NCI-H69 (cell line): ENCODE measurements at places on chromosomes 13 and 19.

GRCh38 chr13:46895381-46895780 is 1.5 kb downstream of the HTR2A start:
- DNase-seq, result no peak

- DNase-seq, result no peak
These were observed 1.1 kb upstream of the MPND start for GRCh38 chr19:4342314-4342614.

- DNase-seq, result no peak
These were observed 12.9 kb downstream of the SAE1 start for GRCh38 chr19:47143322-47144073.

DNA sequence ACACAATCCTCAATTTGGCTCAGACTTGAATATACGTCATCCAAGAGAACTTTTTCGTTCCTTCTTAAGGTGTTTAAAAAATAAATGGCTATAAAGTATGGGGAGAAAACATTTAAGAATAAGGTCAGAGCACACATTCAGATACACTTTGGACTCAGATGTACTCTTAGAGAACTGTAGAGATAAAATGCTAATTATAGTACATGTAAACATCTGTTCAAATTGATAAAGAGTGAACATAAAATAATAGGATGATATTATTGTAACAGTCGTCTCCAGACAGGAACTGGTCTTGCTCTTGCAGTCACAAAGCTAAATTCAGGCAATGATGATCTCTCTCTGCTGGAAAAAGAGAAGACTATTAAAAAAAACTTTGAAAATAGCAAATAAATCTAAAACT is 91.4 kb downstream of the RBM26 start:
- no peak for DNase-seq

DNA sequence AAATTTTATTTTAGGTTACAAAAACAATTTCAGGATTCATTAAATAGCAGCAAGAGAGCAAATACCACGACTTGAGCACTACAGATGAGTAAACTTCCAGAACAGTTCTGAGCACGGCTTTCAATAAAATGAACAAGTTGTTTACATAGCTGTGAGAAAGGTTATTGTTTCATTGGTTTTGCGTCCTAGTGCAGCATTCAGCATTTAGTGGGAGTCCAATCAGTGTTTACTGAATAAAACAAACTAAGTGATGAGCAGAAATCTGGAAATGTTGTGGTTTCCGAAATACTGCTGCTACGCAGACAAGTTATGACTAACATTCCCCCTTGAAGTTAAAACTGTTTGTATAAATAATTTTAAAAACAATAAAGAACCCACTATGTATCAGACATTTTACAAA is 251.5 kb upstream of the STARD13 start:
- DNase-seq, result no peak

DNA sequence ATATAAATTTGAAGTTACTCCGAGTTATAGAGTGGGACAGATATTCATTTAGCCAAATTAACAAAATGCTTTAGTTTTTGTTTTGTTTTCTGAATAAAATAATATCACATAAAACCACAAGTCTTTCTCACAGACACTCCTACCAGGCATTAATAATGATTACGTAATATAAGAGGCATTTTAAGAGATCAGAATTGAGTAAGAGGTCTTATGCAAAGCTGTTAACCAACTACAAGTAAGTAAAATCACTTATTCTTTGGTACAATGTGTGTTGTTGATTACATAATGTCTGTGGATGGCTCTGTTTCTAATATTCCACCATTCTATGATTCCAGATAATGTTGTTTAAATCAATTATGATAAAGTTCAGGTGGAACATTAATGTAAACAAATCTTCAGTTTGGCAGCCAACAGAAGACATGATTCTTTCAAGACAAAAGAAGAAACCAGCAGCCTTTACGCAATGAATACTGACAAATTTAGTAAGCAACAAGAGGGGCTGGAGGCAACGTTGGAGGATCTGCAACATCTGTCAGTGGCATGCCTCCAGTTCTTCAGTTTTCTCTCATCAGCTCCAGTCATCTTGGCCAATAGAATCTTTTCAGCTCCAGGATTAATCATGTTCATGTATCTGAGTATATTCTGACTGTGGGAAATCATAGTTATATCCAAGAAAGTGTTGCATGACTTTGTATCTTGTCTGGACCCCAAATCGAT is 403.8 kb downstream of the SLITRK5 start:
- no peak for DNase-seq

DNA sequence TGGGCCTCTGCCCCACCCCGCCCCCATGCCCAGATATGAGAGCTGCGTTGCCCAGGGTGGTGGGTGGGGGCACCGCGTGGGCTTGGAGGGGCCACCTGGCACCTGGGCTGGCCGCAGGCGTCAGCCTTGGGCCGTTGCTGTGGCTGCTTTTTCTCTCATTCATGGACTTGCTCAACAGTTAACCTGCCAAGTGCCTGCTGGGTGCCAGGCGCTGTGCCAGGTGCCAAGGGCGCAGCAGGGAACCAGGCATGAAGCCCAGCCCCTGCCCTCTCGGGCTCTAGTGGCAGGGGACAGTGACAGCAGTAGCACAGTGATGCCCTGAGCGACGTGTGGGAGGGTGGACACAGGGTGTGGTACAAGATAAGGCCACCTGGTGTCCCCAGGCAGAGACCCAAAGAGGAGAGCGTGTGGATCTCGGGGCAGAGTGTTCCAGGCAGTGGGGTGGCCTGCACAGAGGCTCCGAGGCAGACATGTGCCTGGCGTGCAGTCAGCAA is 28.1 kb downstream of the DHX34 start:
- peak; percentile 89 for DNase-seq

DNA sequence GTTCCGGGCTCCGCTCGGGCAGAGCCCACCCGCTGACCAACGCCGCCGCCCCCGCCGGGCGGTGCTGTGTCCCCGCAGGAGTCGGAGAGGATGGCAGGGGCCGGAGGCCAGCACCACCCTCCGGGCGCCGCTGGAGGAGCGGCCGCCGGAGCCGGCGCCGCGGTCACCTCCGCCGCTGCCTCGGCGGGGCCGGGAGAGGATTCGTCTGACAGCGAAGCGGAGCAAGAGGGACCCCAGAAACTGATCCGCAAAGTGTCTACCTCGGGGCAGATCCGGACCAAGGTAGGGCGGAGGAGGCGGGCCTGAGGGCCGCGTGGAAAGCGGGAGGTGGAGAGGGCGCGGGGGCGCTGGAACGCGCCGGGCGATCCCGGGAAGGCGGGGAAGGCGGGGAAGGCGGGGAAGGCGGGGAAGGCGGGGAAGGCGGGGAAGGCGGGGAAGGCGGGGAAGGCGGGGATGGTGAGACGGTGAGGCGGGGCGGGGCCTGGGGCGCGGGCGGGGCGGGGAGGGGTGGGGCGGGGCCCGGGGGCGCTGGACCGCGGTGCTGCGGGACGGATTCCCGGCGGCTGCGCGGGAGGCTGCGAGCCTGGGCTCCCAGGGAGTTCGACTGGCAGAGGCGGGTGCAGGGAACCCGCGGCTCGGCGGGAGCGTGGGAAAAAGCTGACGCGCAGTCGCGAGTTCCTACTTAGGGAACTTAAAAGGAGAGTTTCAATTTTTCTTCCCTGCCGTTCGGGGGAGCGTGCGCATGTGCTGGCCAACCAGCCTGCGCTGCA is 421 bp downstream of the DGKH start:
- peak; percentile 87 for DNase-seq

GRCh38 chr13:34591900-34592529 is 350.1 kb upstream of the NBEA start:
- DNase-seq, result no peak

- DNase-seq, result no peak
These were observed 48.1 kb downstream of the ZC3H13 start for GRCh38 chr13:46004491-46004890.

DNA sequence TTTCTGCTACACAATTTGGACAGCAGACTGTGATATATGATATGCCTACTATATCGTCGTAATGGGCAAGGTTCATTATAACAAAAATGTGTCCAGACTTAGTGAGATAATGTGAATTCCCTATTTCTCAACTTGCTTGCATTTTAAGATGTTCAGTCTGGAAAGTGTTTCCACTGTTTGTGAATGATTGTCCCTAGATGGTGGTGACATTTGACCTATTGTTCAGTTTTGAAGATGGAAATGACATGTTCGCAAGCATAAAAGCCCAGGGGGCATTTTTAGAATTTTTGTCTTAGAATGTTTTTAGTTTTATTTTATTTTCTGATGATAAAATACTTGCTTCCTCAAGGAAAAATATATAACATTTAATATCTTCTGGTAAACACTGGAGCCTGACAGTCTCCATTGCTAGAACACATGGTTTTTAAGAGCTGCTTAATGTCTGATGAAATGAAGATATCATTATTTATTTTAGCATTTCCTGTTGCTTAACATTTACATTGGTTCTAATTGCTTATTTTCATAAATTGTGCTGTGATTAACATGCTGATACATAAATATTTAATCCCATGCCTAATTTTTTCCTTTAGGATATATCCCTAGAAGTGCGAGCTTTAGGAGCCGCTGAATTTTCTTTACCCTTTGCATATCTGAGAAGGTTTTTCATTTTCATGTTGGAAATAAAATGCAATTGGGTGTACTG is 27.1 kb downstream of the MBNL2 start:
- DNase-seq, result peak; percentile 22

GRCh38 chr19:41998246-41999020 is 4.4 kb upstream of the ATP1A3 start:
- peak; percentile 90 for DNase-seq

- peak; percentile 83 for DNase-seq
These were observed 211.8 kb downstream of the PCCA start for GRCh38 chr13:100300708-100301107.

GRCh38 chr13:84126671-84127171 is 244.4 kb upstream of the SLITRK1 start:
- DNase-seq, result peak; percentile 81

GRCh38 chr19:6475321-6476108 is 6.1 kb downstream of the DENND1C start:
- no peak for DNase-seq

GRCh38 chr19:54047616-54048015 is 16.1 kb downstream of the VSTM1 start:
- no peak for DNase-seq

DNA sequence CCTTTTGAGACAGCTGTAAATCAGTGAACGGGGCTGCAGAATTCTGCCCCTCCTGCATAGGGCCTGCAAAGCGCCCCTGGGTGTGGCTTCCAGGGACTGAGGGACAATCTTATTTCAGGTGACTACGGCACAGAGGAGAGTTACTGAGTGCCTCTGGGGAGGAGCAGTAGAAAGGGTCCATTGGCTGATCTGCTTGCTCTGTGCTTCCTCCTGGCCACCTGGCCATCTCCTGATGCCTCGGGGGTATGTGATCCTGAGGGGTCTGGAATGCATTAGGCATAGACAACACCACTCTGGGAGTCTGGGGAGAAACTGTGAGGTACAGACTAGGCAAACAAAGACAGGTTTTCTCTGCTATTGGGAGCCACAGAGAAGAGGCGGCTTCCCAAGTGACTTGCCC is 2.8 kb downstream of the KCTD15 start:
- peak; percentile 33 for DNase-seq

GRCh38 chr13:110790371-110790770 is 76.9 kb downstream of the ING1 start:
- no peak for DNase-seq

DNA sequence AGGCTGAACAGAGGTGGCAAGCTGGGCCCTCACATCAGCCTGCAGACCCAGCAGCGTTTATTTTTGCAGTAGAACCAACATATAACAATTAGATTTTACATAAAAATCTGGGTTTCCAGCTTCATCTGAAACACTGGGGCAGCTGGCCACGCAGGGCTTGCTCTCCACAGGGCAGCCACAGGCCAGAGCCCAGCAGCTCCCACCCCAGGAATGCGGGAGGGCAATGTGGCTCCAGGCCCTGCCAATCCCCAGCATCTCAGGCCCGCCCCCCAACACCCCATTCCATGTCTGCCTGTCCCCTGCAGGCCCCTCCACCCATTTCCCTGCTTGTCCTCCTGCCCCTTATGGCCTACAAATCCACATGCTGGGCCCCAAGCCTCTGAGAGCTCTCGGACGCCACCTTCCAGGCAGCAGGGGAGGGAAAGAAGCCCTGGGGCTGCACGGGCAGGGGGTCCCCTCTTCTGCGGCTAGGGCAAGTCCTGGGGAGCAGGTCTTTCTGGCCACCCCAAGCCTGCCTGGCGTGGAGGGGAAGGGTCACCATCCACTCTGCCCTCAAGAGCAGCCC is 15.0 kb upstream of the VSTM2B start:
- no peak for DNase-seq

- DNase-seq, result no peak
These were observed 9.0 kb downstream of the GCDH start for GRCh38 chr19:12899891-12900518.

DNA sequence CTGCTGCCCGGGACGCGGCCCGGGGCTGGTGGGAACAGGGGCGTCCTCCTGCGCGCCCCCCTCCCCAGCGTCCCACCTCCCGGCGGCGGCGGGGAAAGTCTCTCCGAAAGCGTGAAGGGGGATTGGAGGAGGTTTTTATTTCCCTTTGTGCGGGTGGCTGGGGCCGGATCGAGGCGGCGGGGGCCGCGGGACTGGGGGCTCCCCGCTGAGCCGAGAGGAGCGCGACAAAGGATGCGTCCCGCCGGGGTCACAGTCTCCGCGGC is 132 bp downstream of the SHD start:
- DNase-seq, result peak; percentile 74

DNA sequence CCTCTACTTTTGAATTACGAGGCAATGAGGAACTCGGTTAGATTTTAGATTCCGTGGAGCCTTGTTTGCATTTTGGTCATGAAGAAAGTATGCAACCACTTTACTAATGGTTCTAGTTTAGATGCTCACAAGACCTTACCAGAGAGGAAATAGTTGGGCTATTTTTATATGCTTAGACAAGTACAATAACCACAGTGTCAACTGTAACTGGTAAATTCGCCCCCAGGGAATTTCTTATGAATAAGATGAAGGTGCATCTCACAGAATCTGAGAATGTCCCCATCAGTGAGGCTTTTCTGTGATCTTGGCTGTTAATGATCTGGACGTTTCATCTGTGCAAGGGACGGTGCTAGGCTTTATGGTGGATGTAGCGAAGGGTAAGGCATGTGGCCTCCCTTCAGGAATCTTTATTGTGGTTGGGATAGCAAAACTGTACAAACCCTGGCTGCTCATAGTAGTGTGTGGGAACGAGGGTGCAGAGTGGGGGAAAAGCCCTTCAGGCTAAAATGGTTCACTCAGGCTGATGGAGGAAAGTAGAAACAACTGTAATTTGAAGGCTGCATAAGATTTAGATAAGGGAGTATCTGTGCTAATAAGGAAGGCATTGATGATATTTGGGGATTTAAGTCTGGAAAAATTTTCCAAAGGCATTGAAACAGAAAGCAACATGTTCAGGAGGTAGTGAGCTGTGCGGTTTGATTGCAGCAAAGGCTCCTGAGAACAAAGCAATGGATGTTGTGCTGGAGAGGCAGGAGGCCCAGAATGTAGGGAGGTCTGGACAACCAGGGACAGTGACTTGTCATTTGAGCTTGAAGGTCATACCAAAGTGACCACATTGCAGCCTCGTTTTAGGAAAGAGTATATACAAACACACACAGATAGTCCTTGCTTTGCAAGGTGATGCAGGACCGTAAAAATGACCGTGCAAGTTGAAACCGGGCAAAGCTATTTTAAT is 28.4 kb downstream of the UBAC2 start:
- DNase-seq, result no peak

- DNase-seq, result peak; percentile 69
These were observed 16.4 kb downstream of the SULT2B1 start for GRCh38 chr19:48568345-48568886.

- DNase-seq, result peak; percentile 56
These were observed 3.4 kb downstream of the POSTN start for GRCh38 chr13:37595162-37595561.

GRCh38 chr13:26022538-26023292 is 29.1 kb downstream of the SHISA2 start:
- DNase-seq, result no peak
